ENCODE measurements at places on chromosomes 1 and 21.
A peak's percentile ranks its signal among the peaks of the same experiment; 100 is the strongest.

GRCh38 chr1:167659450-167659849 lies 29.4 kb downstream of the RCSD1 start:
- DNase-seq, result peak; percentile 34

DNA sequence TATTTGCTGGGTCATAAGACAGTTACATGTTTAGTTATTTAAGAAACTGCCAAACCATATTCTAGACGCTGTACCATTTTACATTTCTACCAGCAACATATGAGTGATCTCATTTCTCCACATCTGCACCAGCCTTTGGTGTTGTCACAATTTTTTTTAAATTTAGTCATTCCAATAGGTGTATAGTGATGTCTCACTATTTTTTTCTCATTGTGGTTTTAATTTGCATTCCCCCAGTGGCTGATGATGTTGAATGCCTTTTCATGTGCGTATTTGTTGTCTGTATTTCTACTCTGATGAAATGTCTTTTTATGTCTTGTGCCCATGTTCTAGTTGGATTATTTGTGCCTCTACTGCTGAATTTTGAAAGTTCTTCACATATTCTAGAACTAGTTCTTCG lies 38.4 kb downstream of the NFASC start:
- DNase-seq, result no peak

DNA sequence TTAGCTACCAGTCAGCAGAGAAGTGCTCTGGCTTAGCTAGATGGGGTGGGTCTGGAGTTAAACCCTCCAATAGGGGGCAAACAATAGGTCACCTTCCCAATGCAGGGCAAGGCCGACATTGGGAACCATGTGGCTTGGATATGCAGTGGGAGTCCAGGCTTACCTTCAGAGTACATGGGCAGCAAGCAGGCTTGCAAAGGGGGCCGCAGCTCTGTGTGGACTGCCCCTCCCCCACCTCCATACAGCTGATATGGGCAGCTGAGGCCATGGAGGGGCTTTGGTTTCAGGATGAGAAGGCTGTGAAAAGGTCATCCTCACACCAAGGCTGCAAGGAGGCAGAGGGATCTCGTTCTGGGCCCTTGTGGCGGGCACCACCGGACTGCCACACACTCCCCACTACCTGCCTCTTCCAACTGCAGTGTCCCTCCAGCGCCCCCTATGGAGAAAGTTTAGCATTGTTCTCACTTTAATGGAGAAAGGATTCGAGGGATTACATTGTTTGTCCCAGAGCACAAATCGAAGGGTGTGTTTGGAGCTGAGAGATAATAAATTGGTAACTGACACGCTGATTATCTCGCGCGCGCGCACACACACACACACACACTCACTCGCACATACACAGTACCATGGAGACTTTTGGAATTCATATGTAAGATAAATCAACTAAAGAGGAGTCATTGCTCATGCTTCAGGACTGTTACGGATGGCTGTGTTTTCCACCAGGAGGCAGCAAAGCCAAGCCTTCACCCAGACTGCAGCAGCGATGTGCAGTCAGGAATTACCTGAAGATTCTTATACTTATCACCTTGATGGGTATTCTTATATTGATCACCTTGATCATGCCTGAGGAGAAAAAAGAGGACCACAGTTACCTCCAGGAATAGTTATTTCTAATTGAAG lies 7.0 kb upstream of the SMCP start:
- DNase-seq, result peak; percentile 6

- DNase-seq, result no peak
Observed at GRCh38 chr1:101769520-101769919, 227.2 kb downstream of the OLFM3 start.

DNA sequence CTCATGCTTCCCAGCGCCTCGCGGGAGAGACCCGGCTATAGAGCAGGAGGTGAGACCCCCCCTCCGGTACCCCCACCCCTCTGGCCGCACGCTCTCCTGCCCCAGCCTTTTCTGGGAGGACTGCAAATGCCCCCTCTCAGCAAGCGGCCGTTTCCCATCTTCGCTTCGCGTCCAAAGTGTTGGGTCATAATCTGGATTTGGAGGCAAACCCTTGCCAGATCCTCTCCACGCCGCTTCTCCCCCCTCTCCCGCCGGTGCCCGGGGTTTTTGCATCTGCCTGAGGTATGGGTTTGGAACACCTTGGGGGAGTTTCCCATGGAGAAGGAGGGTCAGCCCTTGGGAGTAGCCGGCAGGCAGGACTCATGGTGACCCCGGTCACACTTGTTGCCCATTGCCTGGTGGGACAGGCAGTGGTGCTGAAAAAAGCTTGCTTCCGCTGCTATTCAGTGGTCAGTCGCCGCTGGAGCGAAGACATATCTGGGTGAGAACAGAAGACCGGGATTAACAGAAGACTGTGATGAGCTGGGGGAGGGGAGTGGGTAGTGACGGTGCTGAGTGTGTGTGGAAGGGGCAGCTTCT lies 935 bp downstream of the KCNK2 start:
- peak; percentile 10 for DNase-seq

- no peak for DNase-seq
Observed at GRCh38 chr1:94903280-94904009, 23.5 kb downstream of the CNN3 start.

GRCh38 chr21:41835711-41836154 lies 43.4 kb downstream of the PRDM15 start:
- DNase-seq, result no peak

GRCh38 chr1:206908038-206908437 lies 10.8 kb downstream of the IL24 start:
- DNase-seq, result no peak

- no peak for DNase-seq
Observed at GRCh38 chr1:34113887-34114286, 51.1 kb downstream of the CSMD2 start.

- DNase-seq, result no peak
Observed at GRCh38 chr1:39671433-39671792, 494 bp downstream of the NT5C1A start.

GRCh38 chr1:45116820-45117219 lies 89.6 kb downstream of the ZSWIM5 start:
- DNase-seq, result no peak

DNA sequence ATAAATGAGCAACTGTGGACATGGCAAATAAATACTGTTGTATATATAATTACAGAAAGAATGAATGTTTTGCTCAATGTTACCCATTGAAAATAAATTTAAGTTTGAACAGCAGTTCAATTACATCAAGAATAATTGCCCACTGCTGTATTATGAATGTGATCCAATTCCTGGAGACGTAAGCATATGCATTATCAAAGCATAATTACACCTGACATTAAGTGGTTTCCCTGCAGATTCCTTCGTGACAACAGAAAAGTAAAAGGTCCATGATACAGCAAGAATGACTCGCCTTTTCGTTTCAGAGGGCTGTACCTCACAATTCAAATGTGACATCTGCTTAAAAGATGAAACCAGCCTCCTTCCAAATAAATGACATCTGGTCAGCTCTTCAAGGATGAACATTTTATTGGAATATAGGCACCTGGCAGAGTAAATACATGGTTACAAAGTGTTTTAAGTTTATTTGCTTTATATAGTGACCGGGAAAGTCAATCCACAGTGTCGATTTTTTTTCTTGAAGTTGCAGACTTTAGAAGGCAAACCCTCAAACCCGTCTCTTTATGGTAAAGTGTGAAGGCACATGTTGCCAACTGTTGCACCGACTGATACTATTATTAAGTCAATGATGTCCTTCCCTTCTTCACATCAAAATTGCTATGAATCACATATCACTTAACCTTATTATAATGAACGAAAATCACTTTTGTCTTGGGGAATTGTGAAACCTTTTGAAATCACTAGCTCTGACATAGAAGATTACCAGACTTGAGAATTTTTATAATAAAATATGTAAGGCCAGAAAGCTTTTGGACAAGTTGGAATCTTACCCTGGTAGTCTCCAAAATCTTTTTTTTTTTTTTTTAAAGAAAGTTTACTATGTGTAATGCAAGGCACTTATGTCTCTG lies 36.2 kb upstream of the EDEM3 start:
- DNase-seq, result no peak

DNA sequence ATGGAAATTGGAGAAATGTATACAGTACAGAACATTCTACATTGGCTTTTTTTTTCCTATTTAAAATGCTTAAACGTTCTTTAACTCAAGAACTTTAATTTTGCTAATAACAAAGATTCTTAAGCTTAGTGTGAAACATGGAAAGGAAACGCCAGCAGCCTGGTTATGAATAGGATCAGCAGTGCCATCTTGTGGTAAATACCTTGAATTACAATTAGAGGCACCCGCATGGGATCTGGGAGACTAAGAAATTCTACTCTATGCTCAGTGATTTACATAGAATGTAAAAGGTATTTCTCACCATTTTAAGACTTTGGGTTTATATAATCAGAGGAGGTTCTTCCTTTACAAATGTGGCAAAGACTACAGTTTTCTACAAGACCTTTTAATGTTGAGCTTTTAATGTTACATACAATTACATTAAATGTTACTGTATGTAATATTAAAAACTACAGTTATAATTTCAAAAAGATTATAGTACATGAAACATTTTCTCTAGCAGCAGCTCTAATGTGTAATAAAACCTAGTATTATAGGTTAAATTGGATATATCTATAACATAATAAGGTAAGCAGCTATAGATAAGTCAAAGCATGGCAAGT lies 32.1 kb upstream of the APOBEC4 start:
- DNase-seq, result peak; percentile 61

GRCh38 chr1:43796111-43796581 lies 88.8 kb downstream of the ST3GAL3 start:
- DNase-seq, result no peak

GRCh38 chr21:36948686-36949085 lies 17.8 kb downstream of the HLCS start:
- DNase-seq, result no peak

DNA sequence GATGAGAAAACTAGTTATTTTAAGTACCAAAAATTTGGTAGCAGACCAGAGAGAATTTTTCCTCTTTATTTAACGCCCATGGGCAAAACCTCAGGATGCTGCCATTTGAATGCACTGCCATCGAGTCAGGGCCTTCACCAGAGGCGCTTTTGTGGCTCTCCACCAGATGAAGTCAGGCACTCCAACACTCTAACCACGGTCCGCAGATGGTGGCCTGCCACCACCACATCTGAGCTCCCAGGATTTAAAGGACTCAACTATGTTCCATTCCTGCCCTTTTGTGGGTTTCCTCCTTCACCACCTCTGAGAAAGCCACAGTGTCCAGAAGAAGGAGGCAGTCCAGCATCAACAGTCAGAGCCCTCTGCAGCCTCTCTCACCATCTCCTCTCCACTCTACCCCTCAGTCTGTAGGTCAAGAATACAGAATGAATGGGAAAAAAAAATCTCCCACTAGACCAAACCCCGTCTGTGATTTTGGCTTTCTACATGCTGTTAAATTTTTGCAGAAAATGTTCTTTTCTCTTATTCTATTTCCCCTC lies 647.4 kb downstream of the USP25 start:
- no peak for DNase-seq

GRCh38 chr1:110130113-110130591 lies 17.9 kb downstream of the UBL4B start:
- no peak for DNase-seq

GRCh38 chr1:5939271-5940170 lies 52.7 kb downstream of the NPHP4 start:
- DNase-seq, result no peak

All from HTR-8/SVneo (cell line).